CD4-positive, alpha-beta T cell treated with Interleukin-2 at 100 ng/mL for 4 hours (primary cell): ENCODE measurements at places on chromosomes 4 and X.

DNA sequence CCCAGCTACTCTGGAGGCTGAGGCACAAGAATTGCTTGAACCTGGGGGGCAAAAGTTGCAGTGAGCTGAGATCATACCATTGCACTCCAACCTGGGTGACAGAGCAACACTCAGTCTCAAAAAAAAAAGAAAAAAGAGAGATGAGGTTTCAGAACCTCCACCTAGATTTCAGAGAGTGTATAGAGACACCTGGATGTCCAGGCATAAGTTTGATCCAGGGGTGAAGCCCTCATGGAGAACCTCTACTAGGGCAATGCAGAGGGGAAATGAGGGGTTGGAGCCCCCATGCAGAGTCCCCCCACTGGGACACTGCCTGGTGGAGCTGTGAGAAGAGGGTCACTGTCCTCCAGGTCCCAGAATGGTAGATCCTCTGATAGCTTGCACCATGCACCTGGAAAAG is 92.8 kb upstream of the HSD17B10 start:
- DNase-seq: no peak

DNA sequence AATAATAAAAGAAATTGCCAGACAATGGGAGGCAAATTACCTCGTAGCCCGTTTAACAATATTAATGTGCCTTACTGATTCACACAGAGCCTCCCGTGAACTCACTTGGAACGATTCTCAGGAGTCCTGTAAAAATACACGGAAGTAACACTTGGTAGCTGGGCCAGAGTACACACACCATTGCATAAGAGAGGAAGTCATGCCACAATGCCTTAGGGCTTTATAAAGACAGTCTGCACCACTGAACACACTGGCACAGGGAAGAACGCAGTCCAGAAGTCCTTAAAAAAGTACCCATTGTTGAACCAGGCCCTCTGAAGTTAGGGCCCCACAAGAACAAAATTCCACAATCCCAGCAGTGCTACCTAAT is 15.1 kb downstream of the SLC2A9 start:
- DNase-seq: no peak

DNA sequence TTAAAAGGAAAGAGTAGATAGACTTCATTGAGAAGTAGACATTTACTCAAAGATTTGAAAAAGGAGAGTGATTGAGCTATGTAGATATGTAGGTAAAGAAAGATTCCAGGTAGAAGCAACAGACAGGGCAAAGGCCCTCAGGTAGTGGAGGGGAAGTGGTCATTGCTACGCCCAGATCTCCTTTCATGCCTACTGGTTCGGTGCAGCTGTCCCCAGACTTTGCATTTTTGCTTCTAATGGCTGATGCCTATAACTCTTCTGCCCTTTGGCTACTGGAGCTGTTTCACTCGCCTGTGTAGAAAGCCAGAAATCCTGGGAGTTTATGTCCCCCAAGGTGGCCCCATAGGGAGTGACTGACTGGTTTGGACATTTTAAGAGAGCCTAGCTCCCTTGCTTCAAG is 16.9 kb upstream of the ARMCX2 start:
- no peak for DNase-seq

DNA sequence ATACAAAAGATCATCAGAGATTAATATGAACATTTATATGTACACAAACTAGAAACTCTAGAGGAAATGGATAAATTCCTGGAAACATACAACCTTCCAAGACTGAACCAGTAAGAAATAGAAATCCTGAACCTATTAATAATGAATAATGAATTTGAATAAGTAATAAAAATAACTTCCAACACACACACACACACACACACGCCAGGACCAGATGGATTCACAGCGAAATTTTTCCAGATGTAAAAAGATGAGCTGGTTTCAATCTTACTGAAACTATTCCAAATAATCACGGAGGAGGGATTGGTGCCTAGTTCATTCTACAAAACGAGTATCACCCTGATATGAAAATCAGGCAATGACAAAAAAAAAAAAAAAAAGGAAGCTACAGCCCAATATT is 1095.0 kb downstream of the FAT4 start:
- no peak for DNase-seq

- DNase-seq: no peak
Measured at GRCh38 chrX:50097071-50097470, 103.7 kb downstream of the AKAP4 start.

- DNase-seq: peak; percentile 53
Measured at GRCh38 chr4:1171311-1172227, 814 bp downstream of the SPON2 start.

DNA sequence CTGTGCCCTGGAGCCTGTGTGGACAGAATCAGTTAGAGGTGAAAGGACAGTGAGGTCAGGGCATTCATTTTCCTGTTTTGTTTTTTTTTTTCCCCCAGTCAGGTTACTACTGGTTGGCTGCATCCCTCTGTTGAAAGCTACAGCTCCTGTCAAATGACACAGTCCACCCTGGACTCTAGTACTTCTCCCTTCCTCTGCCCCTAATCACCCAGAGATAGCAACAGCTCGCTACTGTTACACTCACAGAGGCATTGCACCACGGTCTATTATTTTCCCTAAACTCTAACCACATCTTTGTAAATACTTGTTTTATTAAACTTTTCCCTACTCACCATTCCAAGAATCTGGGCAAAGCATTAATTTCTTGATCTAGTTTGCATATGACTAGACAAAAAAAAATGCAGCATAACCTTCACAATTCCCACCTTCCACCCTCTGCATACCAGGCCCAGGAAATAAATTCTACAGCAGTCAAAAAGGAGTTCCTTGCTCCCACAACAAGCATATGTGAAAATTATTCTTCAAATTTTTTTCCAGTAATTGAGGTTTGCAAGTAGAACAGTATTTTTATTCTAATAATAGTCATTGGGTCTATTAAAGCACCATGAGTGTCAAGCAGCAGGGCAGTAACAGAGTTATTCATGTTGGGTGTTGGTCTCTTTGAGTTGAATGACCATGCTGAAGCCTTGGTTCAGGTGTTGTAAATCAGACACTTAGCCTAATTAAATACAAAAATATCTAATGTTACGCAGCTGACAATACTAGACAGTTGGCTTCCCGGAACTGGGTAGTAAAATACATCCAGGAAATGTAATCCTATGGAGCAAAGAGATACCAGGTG is 329.2 kb downstream of the INPP4B start:
- DNase-seq: no peak

GRCh38 chr4:118799231-118799942 is 36.5 kb downstream of the SEC24D start:
- no peak for DNase-seq

DNA sequence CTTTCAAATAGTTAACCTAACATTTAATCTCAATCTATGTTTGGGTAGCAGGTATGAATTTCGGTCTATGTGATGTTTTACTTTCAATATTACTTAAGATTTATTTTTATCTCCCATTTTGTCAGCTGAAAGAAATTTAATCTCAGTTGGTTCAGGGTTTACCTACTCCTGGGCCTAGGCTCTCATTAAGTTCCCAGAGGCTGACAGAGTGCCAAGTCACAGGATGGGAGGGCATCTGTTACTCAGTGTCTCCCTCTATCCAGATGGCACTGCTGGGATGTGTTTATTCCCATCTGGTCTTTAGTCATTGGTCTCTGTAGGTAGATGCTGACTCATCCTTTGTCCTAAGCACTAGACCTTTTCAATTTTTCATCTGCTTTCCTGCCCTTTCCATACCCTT is 129.4 kb upstream of the ARSJ start:
- DNase-seq: no peak

- no peak for DNase-seq
Measured at GRCh38 chr4:62627141-62627540, 1427.0 kb downstream of the ADGRL3 start.

DNA sequence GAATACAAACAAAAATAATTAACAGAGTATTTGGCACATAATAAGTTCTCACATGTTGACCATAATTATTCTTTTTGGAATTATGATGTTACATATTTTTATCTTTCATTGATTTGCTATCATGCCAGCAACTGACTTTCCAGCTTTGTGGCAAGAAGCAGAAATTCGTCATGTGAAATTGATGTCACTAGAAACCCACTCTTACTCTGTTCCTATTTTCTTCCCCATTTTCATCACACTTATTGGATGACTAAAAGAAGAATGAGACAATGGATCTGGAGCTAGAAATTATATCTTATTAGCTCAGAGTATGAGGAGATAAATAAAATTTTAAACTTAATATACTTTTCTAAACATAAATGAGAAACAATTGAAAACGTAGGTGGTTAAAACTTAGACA is 31.9 kb downstream of the EGF start:
- DNase-seq: no peak

- no peak for DNase-seq
Measured at GRCh38 chrX:72060196-72060920, 71.4 kb downstream of the RTL5 start.

- no peak for DNase-seq
Measured at GRCh38 chrX:13499736-13500135, 69.7 kb upstream of the EGFL6 start.

DNA sequence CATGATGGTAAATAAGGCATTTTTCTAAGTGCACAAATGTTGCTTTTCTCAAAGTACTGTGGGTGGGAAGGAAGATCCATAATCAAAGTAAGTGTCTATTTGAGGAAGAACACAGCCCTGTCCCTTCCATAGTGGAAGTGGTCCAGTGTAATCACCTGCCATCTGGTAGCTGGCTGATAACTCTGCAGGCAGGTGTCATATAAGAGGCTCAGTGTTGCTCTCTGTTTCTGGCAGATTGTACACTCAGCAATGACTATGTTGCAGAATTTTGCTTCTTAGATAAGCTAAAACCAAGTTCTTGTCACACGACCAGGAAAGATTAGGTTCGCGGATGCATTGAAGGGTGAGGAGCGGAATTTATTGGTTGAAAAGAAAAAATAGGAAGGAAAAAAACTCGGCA is 20.9 kb downstream of the SAGE1 start:
- DNase-seq: no peak

DNA sequence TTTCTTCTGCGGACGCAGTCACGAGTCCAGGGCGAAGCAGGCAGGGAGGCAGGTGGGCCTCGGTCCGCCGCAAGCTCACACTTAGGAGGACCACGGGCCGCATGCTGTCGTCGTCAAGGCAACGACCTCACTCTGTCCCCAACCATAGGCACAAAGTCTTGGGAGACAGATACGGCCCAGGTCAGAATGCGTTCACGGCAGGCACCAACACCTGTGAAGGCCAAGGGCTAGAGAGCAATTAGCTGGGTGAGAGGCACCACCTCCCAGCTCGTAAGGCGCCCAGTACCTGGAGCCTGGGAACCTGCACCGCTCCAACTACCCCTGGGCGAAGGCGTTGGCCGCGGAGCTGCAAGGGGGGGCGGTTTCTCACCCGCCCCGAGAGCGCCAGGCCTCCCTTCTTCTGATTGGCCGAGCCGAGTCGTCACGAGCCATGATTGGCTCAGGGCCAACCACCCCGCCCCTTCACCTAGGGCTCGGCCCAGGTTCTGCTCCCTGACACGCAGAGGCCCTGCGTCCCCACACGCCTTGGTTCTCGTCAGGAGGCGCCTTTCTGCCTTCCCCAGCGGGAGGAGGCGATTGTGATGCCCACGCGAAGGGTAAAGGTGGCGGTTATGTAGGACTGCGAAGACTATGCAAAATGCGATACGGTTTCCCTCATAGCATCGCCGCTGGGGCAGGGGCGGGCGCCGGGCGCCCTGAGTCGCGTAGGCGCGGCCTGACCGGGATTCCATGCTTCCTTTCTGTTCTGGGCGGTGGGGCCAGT is at the start of gene CDKL2:
Gene CDKL2, minus strand, starts transcription at position 355 of the 763 bp plus-strand sequence. CDS start 4,540 bp downstream, outside the sequence.
- peak; percentile 94 for DNase-seq

- DNase-seq: no peak
Measured at GRCh38 chrX:35380808-35381700, 417.1 kb upstream of the MAGEB16 start.

GRCh38 chr4:123304151-123304964 is 92.2 kb upstream of the SPRY1 start:
- DNase-seq: no peak

- DNase-seq: no peak
Measured at GRCh38 chrX:11458170-11458569, 165.0 kb downstream of the AMELX start.

DNA sequence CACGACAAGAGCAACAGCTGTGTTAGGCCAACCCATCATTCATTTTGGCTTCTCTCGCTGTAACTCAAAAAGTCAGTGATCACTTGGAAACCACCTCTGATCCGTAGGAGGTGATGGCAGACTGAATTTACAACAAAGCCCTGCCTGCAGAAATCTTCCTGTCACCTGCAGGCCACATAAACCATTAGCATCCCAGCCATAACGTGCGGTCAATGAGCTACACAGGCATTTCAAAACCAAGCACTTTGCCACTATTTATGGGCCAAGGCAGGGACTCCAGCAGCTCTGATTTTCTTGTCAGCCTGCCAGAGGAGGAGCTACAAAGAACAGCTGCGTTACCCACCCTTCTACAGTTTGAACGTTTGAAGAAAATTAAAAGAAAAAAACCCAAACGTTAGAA is 228.1 kb upstream of the PPARGC1A start:
- DNase-seq: no peak

GRCh38 chrX:48531358-48531959 is 8.1 kb upstream of the TBC1D25 start:
- peak; percentile 49 for DNase-seq

DNA sequence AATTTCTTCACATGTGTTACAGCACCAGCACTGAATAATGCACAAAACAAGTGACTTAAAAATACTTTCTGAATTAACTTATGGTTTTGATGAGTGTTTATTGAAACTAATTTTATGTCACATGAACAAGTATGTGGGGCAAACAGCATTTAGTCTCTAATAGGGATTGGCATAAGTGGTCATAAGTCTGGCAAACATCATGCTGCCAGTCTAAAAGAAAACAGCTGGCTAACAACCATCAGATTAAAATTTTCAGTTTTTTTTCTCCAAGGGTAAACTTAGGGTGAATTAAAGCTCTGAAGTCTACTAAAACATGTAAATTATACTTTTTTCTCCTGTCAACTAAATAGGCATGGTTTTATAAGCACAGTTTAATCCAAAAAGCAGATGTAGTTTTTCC is 1014.2 kb downstream of the FAT4 start:
- DNase-seq: no peak

GRCh38 chr4:85860066-85860740 is 385.3 kb downstream of the ARHGAP24 start:
- no peak for DNase-seq

DNA sequence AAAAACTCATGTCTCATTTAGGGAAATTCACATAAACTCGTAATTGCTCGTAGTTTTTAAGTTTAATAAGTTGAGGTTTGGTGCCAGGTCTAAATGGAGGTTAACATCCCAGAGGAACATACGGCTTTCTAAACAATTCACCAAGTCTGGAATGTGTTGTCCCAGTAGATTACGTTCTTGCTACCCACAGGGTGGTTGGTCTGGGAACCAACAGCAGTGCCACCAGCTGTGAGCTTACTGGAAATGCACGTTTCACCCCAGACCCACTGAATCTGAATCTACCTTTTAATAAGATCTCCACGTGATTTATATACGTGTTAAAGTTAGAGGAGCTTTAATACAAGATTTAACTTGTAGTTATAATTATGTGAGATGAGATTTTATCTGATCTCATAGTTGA is 134.3 kb downstream of the BMPR1B start:
- no peak for DNase-seq

DNA sequence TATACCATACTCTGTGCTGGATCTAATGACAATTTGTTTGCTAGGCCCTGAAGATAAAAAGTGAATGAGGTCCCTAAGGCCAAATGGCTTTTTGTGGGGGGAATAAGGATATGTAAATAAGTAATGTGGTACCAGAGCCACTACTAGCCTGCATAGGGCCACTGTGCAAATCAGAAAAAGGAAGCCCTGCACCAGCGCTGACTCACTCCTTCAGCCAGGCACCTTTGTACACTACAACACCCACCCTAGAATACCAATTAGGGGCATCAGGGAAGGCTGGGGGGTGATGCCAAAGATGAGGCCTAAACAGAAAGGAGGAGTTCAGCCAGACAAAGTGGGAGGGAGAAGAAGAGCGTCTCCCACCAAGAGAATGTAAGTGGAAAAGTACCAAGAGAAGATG is 122.2 kb downstream of the CAMK2D start:
- no peak for DNase-seq
